Keratinocyte (primary cell): ENCODE measurements at places on chromosomes 4 and X. TPM values are rescaled to one million over a fixed set of nuclear protein-coding genes. Genes with fewer than 3 reads are reported as not detected.

- H3K4me3 ChIP-seq: no peak overlapping the region
- H3K27me3 ChIP-seq: no peaks in the 10 kb centered on the region
- H3K27ac ChIP-seq: no peak overlapping the region
- peaks cover 49% of the 10 kb centered on the region for H3K4me1 ChIP-seq
These were observed 9.1 kb downstream of the NSG1 start for GRCh38 chr4:4395849-4396627.

GRCh38 chr4:104973708-104974107 lies 173.0 kb upstream of the TET2 start:
- no peak overlapping the region for H3K4me3 ChIP-seq
- no peak overlapping the region for H3K27ac ChIP-seq
- no peak for DNase-seq
- H3K27me3 ChIP-seq: no peaks in the 10 kb centered on the region

- H3K27me3 ChIP-seq: no peaks in the 10 kb centered on the region
- no peaks in the 10 kb centered on the region for H3K4me1 ChIP-seq
- no peaks in the 10 kb centered on the region for H3K36me3 ChIP-seq
- H3K4me3 ChIP-seq: no peak overlapping the region
- no peak overlapping the region for H3K27ac ChIP-seq
These were observed 14.8 kb upstream of the SPARCL1 start for GRCh38 chr4:87543835-87544461.

DNA sequence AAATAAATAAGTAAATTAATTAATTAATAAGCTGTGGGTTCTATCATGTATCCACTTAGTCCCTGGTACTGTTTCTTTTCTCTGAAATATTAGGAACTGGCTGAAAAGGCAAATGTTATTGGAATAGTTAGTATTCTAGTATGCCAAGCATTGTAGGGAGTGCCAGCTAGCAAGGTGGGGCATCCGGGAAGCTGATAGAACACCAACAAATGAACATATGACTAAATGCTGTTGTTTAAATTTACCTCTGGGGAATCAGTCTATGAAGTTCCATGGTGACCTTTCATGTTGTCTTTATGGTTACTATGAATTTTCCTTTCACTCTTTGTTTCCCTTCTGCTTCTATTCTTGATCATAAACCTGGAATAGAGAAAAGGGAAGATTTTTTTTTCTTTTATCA lies 32.7 kb downstream of the NUDT6 start:
- no peak for DNase-seq
- peak overlapping the region; percentile 80 for H3K27ac ChIP-seq
- no peak overlapping the region for H3K4me3 ChIP-seq
- no peaks in the 10 kb centered on the region for H3K27me3 ChIP-seq

GRCh38 chr4:168942985-168943384 lies 67.1 kb downstream of the CBR4 start:
- no peak overlapping the region for H3K4me3 ChIP-seq
- H3K27ac ChIP-seq: no peak overlapping the region
- no peaks in the 10 kb centered on the region for H3K36me3 ChIP-seq
- no peaks in the 10 kb centered on the region for H3K27me3 ChIP-seq

GRCh38 chr4:159195361-159195769 lies 92.5 kb downstream of the RAPGEF2 start:
- no peak overlapping the region for H3K27ac ChIP-seq

Gene RP2
- polyA plus RNA-seq: 10.8 to 20.9 TPM (median 17.0 TPM) in 3 replicates

Gene MAGEC2
- polyA plus RNA-seq: not detected in 3 replicates

Gene ITGB1BP2
- polyA plus RNA-seq: 0.42 to 1.0 TPM (median 0.44 TPM) in 3 replicates

Gene LDB2
- not detected in 3 replicates for polyA plus RNA-seq
